ENCODE measurements at places on chromosomes 4 and X.

- DNase-seq: no peak
Measured at GRCh38 chrX:123971982-123972381, 10.5 kb downstream of the STAG2 start.

GRCh38 chr4:88467392-88467791 lies 10.5 kb downstream of the HERC5 start:
- DNase-seq: no peak

DNA sequence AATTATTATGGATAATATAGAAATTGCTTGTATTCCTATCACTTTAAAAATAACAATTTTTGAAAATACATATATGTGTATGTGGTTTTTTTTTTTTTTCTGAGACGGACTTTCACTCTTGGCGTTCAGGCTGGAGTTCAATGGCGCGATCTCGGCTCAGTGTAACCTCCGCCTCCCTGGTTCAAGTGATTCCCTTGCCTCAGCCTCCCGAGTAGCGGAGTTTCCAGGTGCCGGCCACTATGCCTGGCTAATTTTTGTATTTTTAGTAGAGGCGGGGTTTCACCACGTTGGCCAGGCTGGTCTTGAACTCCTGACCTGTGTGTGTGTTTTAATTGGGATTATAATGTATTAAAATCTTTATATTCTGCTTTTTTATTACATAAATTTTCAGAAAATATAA lies 97.9 kb upstream of the NUDT6 start:
- no peak for DNase-seq

DNA sequence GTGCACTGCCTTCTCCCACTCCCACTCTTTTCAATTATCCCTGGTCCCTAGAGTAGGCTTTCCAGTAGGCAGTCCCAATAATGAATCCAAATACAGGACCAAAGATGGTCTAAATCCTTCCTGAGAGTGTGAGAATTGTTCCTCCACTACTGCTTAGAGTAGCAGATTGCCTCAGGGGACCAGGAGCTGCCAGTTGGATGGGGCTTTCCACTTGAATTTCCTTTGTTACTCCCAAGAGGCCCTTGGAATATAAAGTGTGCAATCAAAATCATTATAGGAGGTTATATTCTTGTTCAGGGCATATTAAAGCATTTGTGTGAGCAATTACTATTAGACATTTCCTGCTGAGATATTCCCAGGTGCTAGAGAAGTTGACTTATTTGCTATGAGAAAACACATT lies 156.6 kb upstream of the TLL1 start:
- DNase-seq: no peak

- DNase-seq: no peak
Measured at GRCh38 chr4:24105327-24106038, 215.6 kb upstream of the PPARGC1A start.

DNA sequence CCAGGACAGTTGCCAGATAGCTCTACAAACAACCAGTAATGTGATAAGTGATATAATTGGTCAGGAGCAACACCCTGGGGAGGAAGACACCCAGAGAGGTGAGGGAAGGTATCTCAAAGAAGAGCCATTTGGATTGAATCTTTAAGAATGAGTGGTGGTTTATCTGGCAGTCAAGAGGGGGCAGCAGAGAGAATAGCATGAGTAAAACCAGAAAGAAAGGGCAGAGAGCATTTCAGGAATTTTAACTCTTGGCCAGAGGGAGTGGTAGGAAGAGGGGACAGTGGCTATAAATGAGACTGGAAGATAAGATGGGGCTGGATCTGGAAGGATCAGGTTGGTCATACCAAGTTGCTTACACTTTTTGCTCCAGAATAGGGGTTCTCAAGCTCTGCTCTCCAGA lies 5.9 kb upstream of the SEPTIN6 start:
- DNase-seq: peak; percentile 56

- DNase-seq: no peak
Measured at GRCh38 chr4:58502839-58503238, 1392.7 kb upstream of the IGFBP7 start.

- DNase-seq: no peak
Measured at GRCh38 chr4:64857198-64857597, 447.9 kb upstream of the TECRL start.

DNA sequence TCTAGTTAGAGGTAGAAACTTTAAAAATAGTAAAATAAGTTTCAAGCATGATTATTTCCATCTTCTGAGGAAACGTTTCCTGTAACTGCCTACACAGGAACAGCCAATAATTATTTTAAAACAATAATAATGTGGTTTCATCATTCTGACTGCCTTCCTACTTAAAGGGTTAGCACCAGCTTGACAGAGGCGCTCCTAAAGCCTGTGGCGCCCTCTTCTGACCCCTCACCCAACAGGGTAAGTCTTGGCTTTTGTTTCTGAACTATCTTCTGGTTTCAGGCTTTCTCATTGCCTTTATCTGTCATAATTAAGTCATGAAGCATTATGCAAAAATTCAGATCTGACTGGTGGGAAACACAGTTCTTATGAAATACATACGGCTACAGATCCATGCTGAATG lies 96.7 kb downstream of the ITM2A start:
- peak; percentile 81 for DNase-seq

- DNase-seq: no peak
Measured at GRCh38 chr4:142191901-142192300, 555.5 kb downstream of the IL15 start.

DNA sequence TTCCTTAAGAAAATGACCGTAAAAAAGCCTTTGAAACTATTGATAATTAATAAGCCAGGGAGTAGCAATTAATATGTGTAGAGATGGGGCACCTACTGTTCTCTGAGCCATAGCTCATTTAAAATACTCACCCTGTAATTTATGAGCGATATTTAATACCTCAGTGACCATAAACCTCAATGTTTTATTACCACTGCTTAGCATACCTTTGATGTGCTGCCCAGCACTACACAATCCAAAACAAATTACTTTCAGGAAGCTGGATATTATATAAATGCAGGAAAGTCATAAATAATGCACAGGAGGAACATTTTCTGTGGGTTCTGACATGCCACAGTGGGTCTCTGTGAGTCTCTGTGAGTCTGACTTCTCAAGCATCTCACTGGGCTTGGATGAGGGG lies 166.1 kb upstream of the RPL34 start:
- no peak for DNase-seq

- DNase-seq: no peak
Measured at GRCh38 chr4:17450269-17450804, 61.6 kb downstream of the QDPR start.

DNA sequence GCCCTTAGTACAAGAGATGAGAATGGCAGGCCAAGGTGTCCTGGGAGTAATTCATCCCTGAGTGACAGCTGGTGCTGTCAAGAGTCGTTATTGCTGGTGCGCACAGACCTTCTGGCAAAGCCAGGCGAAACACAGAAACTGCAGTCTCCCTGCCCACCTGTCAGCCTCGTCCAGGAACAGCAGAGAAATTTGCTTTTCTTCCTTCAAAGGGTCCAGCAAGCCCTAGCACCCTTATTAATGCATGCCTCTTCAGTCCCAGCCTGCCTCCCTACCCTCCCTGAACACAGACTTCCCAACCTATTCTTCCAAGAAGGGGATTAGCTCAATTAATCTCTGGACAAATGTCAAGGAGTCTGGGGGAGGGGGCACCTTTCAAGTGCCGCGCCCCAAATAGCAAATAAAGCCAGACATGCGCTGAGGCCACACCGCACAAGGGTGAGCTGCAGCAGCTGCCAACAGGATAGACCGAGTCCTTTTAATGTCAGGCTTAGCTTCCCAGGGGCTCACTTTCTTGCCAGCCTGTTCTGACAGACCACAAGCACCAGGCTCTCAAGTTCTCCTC lies 250.7 kb upstream of the RASGEF1B start:
- DNase-seq: no peak

DNA sequence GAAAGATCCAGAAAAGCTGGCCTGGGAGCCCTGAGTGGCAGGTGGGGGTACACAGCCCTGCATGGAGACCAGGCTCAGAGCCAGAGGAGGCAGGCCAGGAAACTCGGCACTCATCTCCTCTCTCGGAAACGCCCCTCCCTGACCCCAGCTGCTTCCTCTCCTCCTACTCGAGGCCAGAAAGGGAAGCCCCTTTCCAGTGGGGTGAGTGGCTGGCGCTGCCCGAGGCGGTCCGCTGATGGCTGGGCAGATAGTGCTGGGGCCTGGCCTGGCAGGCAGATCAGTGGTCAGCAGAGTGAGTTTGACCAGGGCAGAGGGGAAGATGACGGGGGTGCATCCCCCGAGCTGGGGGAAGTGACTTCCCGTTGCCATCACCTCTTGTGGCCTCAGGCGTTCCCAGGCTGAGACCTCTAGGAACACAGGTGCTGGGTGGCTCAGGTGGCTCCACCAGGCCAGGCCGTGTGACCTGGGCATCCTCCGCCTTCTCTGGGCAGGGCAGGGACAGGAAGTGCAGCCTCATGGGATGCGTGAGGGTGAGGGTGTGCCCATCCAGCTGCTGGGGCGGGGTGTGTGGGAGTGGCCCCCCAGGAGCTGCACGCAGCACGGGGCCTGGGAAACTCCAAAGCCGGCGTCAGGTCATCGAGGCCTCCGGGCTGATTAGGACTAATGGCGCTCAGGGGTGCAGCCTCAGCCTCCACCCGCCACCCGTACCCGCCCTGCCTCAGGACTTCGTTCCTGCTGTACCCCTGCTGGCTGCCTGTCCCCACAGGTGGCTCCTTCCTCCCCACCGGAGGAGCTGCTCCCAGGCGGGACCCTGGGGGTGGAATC lies 5.7 kb downstream of the SH3BP2 start:
- peak; percentile 58 for DNase-seq

- DNase-seq: no peak
Measured at GRCh38 chrX:42755815-42756214, 22.1 kb downstream of the PPP1R2C start.

DNA sequence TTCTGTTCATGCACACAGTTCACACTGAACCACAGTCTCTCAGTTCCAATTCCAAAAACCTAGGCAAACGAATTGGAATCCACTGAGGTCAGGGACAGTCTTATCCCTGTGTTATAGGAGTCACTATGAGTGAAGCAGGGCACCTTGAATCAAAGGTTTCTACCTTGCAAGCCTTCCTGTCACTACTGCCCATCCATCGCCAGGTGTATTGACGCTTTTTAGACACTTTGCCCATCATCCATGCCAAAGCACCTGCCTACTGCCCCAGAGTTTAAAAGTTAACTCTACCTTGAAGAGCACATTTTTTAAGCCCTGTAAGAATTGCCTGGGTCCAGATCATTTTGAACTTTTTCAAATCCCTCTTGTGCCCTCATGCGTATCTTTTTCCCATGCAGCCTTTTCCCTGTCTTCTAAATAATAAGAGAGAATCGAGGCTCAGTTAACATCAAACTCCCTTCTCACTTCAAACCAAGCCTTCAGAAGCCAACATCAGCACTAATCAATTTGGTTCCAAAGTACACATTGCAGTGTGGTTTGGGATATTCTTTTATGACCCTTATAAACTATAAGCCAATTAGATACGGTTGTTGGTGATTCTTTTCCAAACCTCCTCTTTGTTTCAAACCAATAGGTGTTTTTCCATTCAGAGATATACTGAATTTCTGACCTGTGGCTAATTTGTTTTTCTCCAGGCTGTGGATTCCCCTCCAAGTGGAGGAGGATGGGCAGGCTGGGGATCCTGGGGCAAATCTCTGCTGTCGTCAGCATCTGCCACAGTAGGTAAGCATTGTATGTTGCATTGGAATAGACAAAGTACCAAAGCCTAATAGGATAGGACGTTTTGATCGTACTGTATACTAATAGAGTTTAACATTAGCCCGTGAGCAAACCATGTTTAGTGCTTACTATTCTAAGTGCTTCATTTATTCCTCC lies 23.7 kb downstream of the FAM114A1 start:
- DNase-seq: no peak

- no peak for DNase-seq
Measured at GRCh38 chr4:69066945-69067344, 29.3 kb upstream of the UGT2B7 start.

DNA sequence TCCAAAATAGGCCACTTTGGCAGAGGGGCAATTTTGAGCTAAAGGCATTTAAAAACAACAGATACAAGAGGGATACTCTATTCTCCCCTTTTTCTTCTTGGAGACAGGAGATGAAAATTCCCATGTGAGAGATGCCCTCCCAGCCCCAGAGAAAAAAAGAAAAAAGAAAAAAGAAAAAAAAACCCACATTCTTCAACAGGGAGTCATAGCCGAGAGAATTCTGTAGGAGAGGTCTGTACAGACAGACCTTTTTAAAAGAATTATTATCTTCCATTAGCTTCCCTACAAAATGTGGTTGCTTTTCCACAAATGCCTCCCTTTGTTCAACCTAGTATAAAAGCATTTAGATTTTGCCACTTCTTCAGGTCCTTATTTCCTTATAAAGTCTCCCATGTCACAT lies 89.9 kb downstream of the SPCS3 start:
- no peak for DNase-seq

- DNase-seq: no peak
Measured at GRCh38 chrX:63755892-63756291, 29.1 kb downstream of the ARHGEF9 start.
